ENCODE measurements at places on chromosomes 12 and 14. TPM values are rescaled to one million over a fixed set of nuclear protein-coding genes. Genes with fewer than 3 reads are reported as not detected.

The TTC8 gene
- total RNA-seq: 22.6 TPM

The LPAR5 gene
- total RNA-seq: 0.04 TPM

The SOAT2 gene
- total RNA-seq: not detected

The KRT6A gene
- total RNA-seq: not detected

GRCh38 chr12:10220398-10221077, 7.9 kb downstream of the GABARAPL1 start:
- DNase-seq: no peak

- no peak for DNase-seq
These were observed 44.4 kb upstream of the PPP2R5C start for GRCh38 chr14:101716956-101717662.

DNA sequence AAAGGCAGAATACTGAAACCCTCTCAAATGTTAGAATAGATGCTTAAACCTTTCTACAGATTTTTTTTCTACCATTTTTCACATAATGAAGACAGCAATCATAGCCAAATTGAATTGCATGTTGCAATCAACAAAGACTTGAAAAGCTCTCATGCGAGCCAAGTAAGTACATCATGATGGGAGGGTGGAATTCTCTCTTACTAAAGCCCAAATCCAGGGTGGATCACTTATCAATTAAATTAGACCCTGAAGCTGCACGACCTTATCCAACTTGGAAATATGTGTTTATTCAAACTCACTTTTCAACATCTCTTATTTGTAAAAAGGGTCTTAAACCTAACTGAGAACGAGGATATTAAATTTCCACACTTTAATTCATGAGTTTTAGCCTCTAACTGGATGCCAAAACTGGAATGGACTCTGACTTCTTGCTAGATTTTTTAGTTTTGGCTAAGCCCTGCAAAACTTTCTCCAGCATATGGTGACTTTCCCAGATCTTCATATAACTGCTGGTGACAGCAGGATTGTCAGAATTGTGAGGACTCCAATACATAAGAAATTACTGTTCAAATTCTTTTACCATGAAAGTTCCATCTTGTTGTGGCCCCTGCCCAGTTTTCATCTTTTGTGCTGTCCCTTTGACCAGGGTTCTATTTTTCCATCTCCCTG, 53.6 kb downstream of the HECTD4 start:
- DNase-seq: no peak

- no peak for DNase-seq
These were observed 54.9 kb upstream of the GPR68 start for GRCh38 chr14:91299121-91300115.

- DNase-seq: no peak
These were observed 70.0 kb upstream of the DICER1 start for GRCh38 chr14:95227279-95227860.

- DNase-seq: no peak
These were observed 155.6 kb upstream of the SFSWAP start for GRCh38 chr12:131555197-131555846.
